Kidney (tissue), 22 donors: ENCODE measurements at places on chromosomes 1 and 21. TPM values are rescaled to one million over a fixed set of nuclear protein-coding genes. Genes with fewer than 3 reads are reported as not detected.

Gene OR14A16
- polyA plus RNA-seq, result not detected

Gene IL23R
- polyA plus RNA-seq, result not detected

Gene OR2L2
- polyA plus RNA-seq, result not detected

Gene GUCA2B
- not detected for polyA plus RNA-seq

Gene SMPDL3B
- 5.9 TPM for polyA plus RNA-seq

Gene CD53
- polyA plus RNA-seq, result 10.7 TPM

Gene FMO2
- 3.9 TPM for polyA plus RNA-seq

Gene CFAP57
- 0.34 TPM for polyA plus RNA-seq

Gene HCRTR1
- polyA plus RNA-seq, result not detected

Gene HSPA6
- 2.6 TPM for polyA plus RNA-seq

Gene PHGDH
- polyA plus RNA-seq, result 126 TPM

Gene SLC30A2
- polyA plus RNA-seq, result 26.8 TPM
